ENCODE measurements at places on chromosomes 6 and 20. TPM values are rescaled to one million over a fixed set of nuclear protein-coding genes. Genes with fewer than 3 reads are reported as not detected.

GRCh38 chr6:12392490-12392889, 102.3 kb downstream of the EDN1 start:
- no peaks in the 10 kb centered on the region for H3K4me1 ChIP-seq
- no peak overlapping the region for H3K27ac ChIP-seq
- H3K4me3 ChIP-seq: no peak overlapping the region
- H3K36me3 ChIP-seq: no peaks in the 10 kb centered on the region

DNA sequence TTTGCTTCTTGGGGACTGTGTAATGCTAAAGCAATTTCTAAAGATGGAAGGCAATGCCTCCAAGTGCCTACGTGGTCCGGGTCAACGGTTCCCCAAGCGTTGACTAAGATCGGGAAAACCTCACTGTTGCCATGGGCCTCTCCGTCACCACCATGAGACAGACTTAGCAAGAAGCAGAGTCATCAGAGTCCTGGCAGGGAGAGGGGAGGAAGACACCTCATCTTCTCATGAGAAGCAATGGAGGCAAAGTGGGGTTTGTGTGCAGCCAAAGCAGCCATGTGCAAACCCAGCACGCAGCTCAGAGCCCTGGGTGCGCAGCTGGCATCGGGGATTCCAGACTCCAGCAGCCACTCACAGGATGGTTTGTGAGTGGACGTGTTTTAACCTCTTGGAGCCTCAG, 111.4 kb downstream of the SYNDIG1 start:
- H3K27me3 ChIP-seq: no peaks in the 10 kb centered on the region
- no peaks in the 10 kb centered on the region for H3K4me1 ChIP-seq
- DNase-seq: no peak
- no peak overlapping the region for H3K4me3 ChIP-seq
- no peaks in the 10 kb centered on the region for H3K36me3 ChIP-seq

The PPP1R3G gene
- total RNA-seq: 1.1 TPM

The CLIC1 gene
- total RNA-seq: 599 TPM

- DNase-seq: no peak
- H3K27me3 ChIP-seq: no peaks in the 10 kb centered on the region
Observed at GRCh38 chr6:96470296-96470695, 51.3 kb upstream of the UFL1 start.

GRCh38 chr6:18371010-18371409, 16.1 kb upstream of the RNF144B start:
- H3K36me3 ChIP-seq: no peaks in the 10 kb centered on the region
- no peak overlapping the region for H3K4me3 ChIP-seq
- no peak overlapping the region for H3K27ac ChIP-seq
- DNase-seq: no peak
- peaks cover 4% of the 10 kb centered on the region for H3K4me1 ChIP-seq
- no peaks in the 10 kb centered on the region for H3K27me3 ChIP-seq

GRCh38 chr6:6025736-6026135, 19.0 kb upstream of the NRN1 start:
- H3K4me1 ChIP-seq: no peaks in the 10 kb centered on the region
- H3K27me3 ChIP-seq: peaks cover 8% of the 10 kb centered on the region
- no peak for DNase-seq
- no peak overlapping the region for H3K4me3 ChIP-seq
- H3K36me3 ChIP-seq: no peaks in the 10 kb centered on the region

GRCh38 chr6:131321589-131321988, 186.3 kb downstream of the AKAP7 start:
- no peaks in the 10 kb centered on the region for H3K36me3 ChIP-seq
- no peak for DNase-seq
- no peak overlapping the region for H3K4me3 ChIP-seq

DNA sequence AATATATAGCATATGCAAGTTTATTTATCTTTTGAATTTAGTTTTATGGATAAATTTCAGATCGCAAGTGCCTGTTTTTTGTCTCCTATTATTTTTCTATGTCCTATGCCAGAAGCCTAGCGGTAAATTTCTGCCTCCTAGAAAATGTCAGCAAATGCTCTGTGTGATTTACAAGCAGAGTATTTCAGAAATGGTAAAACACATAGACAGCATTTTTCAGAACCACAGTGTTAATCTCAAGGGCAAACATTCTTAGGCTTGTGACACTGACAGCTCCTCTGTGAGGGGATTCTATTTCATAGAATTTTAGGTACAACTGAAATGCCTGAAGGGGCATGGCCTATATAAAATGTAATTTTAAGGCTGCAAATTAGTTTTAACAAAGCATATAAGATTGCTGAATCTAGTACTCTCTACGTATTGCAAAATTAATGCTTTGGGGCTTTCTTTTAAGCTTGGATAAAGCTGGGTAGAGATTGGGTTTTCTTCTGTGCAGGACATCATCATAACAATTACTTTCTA, 89.9 kb upstream of the PTCHD4 start:
- H3K27ac ChIP-seq: no peak overlapping the region
- DNase-seq: no peak
- H3K4me3 ChIP-seq: no peak overlapping the region
- no peaks in the 10 kb centered on the region for H3K4me1 ChIP-seq
- no peaks in the 10 kb centered on the region for H3K27me3 ChIP-seq

DNA sequence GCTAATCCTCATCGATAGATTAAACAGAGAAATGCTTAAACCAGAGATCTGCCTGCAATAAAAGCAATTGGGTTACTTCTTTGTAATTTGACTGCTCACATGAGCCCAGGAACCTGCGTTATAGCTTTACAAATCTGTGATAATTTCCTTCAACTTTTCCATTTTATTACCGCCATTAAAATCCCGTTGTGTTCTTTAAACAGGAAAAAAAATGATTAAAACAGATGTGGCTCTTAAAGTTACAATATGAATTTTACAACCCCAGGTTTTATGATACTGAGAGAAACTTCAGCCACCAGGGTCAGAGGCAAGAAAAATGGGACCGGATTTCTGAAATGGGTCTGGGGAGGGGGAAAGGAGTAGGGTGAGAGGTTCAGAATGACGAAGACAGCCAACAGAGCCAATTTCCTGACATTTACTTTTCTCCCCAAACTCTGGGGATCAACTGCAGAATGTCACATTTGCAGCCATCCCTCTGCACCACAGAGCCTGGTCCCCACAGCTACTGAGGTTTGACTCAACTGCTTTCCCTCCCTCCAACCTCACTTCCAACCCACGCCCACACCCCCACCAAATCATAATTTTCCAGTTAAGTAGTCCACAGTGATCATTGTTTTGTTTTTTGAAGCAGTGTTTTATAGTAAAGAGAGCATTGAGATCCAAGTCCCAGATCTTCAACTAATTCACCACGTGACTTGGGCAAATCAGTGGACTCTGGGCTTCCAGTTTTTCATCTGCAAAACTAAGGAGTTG, 77.6 kb upstream of the EYA2 start:
- DNase-seq: no peak
- H3K4me3 ChIP-seq: no peak overlapping the region
- H3K36me3 ChIP-seq: no peaks in the 10 kb centered on the region
- H3K27ac ChIP-seq: no peak overlapping the region
- peaks cover 31% of the 10 kb centered on the region for H3K4me1 ChIP-seq
- no peaks in the 10 kb centered on the region for H3K27me3 ChIP-seq

DNA sequence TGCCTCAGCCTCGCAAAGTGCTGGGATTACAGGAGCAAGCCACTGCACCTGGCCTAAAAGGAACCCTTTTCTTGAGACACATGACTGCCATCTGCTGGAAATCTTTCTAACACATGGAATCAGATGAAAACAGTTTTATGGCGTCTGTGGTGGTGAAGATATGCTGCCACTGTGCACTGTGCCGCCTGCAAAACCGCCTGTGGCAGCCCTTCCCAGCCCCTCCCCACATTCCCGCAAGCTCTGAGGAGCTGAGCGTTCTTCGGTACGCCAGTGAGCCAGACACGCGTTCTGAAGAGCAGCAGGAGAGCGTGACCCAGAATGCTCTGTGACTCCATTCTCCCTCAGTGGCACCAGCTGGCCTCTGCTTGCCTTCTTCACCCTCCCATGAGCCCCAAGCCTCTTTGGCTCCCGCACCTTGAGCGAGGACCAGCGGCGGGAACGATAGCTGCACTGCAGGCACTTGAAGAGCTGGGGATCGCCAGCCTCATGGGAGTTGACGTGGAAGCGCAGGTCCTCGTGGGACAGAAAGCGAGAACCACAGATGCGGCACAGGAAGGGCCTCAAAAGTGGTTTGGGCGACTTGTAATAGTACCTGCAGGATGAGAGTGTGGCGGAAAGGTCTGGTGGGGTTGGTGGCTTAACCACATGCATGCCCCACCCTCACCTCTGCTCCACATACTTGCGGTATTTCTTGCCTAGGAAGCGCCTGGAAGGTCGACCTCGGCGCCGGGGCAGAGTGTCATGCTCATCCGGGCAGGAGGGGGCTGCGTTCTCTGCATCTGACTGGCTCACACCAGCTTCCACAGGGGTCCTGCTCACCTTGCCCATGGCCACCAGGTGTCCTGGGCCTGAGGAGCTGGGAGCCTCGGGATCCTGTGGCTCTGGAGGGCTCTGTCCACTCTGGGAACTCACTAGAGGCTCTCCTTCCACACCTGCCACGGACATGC, 8.7 kb downstream of the ZNF335 start:
- no peaks in the 10 kb centered on the region for H3K4me1 ChIP-seq
- no peaks in the 10 kb centered on the region for H3K27me3 ChIP-seq
- H3K4me3 ChIP-seq: no peak overlapping the region
- peak; percentile 58 for DNase-seq
- H3K36me3 ChIP-seq: peaks cover 14% of the 10 kb centered on the region

The COL9A1 gene
- total RNA-seq: not detected

The SIRPD gene
- 0.37 TPM for total RNA-seq

DNA sequence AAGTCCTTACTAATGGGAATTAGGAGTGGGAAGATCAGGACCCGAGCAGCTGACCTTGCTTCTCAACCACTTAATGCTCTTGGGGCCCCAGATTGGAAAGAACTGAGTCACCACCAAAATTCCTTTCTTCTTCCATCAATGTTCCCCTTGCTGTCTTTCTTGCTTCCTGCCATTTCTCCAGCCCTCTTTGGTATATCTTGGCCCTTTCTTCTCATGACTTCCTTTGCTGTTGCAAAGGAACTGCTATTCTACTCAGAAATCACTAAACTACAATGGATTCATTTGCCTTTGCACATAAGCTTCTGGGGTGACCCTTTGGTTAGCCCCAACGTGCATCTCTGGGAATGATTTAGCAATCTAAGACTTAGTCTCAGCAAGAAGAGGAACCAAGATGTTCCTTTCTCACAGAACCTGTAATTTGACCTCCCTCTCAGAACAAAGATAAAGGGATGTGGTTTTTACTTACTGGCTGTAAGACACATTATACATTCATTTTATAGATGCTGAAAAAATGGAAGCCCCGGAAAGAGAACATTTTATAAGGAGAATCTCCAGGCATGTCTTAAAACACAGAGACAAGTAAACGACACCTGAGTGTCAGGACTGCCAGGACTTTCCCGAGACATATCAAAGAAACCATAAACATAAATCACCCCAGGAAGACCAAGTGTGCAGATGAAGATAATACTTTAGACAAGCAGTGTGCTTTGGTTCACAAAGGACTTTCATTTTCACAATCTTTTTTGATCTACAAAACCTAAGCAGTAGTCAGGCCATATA, 99.0 kb upstream of the TNFAIP3 start:
- no peak overlapping the region for H3K27ac ChIP-seq
- H3K27me3 ChIP-seq: no peaks in the 10 kb centered on the region
- H3K36me3 ChIP-seq: no peaks in the 10 kb centered on the region
- DNase-seq: no peak
- peaks cover 36% of the 10 kb centered on the region for H3K4me1 ChIP-seq

- DNase-seq: peak; percentile 94
- H3K4me3 ChIP-seq: peak within 1 kb of the TSS; percentile 71
- H3K36me3 ChIP-seq: no peaks in the 10 kb centered on the region
- H3K27me3 ChIP-seq: no peaks in the 10 kb centered on the region
Observed at GRCh38 chr20:33443512-33444239, at the start of gene SNTA1. TSS of gene SNTA1 (minus strand) at chr20:33443763. CDS start at chr20:33443620, 143 bp downstream.

DNA sequence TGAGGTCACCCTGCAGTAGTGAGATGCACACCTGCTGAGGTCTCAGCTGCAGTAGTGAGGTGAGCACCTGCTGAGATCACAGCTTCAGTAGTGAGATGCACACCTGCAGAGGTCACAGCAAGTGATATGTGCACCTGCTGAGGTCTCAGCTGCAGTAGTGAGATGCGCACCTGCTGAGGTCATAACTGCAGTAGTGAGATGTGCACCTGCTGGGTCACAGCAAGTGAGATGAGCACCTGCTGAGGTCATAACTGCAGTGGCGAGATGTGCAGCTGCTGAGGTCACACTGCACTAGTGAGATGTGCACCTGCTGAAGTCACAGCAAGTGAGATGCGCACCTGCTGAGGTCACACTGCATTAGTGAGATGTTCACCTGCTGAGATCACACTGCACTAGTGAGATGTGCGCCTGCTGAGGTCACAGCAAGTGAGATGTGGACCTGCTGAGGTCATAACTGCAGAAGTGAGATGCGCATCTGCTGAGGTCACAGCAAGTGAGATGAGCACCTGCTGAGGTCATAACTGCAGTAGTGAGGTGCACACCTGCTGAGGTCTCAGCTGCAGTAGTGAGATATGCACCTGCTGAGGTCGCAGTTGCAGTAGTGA, 20.8 kb downstream of the ZDHHC14 start:
- no peak overlapping the region for H3K4me3 ChIP-seq
- no peaks in the 10 kb centered on the region for H3K4me1 ChIP-seq
- H3K27me3 ChIP-seq: no peaks in the 10 kb centered on the region
- no peak for DNase-seq
- no peaks in the 10 kb centered on the region for H3K36me3 ChIP-seq
- H3K27ac ChIP-seq: no peak overlapping the region

GRCh38 chr6:133806382-133807140, 82.4 kb upstream of the TCF21 start:
- H3K4me3 ChIP-seq: no peak overlapping the region
- no peaks in the 10 kb centered on the region for H3K36me3 ChIP-seq
- H3K4me1 ChIP-seq: no peaks in the 10 kb centered on the region
- H3K27me3 ChIP-seq: no peaks in the 10 kb centered on the region
- DNase-seq: no peak
- H3K27ac ChIP-seq: no peak overlapping the region

GRCh38 chr20:63452341-63452740, 20.1 kb downstream of the KCNQ2 start:
- H3K27ac ChIP-seq: no peak overlapping the region
- peaks cover 3% of the 10 kb centered on the region for H3K4me1 ChIP-seq
- no peak overlapping the region for H3K4me3 ChIP-seq
- no peak for DNase-seq
- peaks cover 56% of the 10 kb centered on the region for H3K27me3 ChIP-seq

The SLC52A3 gene
- total RNA-seq: 6.9 TPM

The DNAH8 gene
- not detected for total RNA-seq

DNA sequence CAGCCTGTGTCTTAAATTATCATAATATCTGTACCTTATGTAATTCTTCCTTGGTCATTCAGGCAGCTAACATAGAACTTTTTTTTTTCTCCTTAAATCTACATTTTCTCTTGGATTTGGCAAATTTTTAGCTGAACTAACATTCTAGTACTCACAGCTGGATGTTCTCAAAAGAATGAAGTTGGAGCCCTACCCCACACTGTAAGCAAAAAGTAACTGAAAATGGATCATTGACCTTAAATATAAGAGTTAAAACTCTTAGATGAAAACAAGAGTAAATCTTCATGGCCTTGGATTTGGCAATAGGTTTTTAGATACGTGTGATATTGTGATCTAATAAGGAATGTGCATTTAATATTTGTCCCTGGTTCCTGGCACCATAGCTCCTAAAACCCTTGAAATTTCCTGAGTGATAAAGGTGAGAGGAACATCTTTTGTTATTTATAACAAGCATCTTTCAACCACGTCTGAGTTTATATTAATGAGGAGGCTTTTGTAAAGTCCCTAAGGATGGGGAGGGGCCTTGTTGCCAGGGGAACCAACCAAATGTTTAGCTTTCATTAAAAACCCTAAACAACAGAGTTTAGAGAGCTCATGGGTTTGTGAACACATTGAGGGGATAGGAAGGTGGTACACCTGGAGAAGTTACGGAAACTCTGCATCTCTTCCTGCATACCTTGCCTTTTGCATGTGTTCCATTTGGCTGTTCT, 106.1 kb upstream of the ADGRF4 start:
- no peaks in the 10 kb centered on the region for H3K27me3 ChIP-seq
- H3K4me1 ChIP-seq: peaks cover 16% of the 10 kb centered on the region
- no peak for DNase-seq
